ENCODE measurements at places on chromosomes 5 and 9.

DNA sequence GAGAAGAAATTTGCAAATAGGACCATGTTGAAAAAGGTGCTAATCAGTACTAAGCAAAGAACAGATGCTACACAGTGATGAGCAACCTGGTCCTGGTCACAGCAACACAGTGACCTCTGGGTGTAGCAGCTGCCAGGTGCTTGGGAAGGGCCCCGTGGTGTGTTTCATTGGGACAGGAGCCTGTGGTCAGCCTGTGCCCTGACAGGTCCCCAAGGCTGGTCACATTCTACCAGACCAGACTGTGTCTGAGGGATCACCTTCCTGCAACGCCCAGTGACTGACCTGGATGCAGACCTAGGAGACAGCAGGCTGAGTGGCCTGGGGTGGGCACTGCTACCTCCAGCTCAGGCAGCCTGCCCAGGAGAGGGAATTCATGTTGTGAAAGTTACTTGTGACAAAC, 54.8 kb upstream of the FAM120AOS start:
- DNase-seq, result no peak

GRCh38 chr5:171115519-171115918, 193.5 kb upstream of the TLX3 start:
- DNase-seq, result no peak

DNA sequence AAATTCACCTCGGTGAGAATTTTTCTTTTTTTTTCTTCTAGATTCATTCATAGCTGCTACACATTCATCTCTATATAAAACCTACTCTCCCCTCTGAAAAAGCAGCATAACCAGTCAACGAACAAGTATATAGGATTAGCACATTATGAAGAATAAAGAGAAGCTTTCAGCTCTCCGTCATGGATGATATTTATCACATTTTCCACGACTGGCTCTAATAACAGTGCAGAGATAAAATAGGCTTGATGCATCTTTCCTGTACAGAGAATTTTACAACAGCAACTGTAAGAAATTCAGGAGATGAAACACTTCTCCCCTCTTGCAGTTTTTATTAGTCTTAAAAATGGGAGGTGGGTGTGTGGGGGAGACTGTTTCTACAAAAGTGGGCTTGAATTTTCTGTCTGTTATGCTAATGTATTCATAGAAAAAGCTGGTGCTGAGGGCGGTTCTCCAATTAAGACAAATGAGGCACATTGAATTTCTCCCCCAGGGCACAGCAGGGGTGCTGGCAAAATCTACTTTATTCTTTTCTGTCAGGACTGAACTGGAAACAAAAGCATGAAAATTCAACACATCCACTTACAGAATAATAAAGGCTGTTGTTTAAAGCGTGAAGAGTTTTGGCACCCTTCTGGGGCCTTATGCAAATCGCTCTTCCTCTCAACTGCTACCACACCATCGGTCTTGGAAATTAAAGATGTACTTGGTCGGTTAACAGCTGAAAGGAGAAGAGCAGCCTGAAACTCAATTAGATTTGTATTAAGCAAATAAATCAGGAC, 233.9 kb upstream of the ZNF608 start:
- DNase-seq, result peak; percentile 75

- no peak for DNase-seq
Measured at GRCh38 chr5:102591650-102592049, 92.8 kb upstream of the SLCO6A1 start.

DNA sequence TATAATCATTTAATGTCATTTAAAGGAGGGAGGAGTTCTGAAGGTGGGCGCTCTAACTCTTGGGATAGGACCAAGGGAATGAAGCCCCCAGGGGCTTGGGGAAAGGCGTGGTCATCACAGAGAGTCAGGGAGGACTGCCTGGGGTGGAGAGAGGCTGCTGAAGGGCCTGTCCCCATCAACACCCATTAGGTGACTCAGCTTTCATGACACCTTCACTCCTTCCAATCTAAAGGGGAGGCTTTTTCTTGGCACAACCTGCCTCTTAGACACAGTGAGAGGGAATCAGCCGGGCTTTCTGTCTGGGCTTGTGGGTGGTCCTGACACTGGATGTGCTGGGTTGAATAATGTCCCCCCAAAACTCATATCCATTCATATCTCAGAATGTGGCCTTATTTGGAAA, 31.4 kb upstream of the ANKRD33B start:
- DNase-seq, result no peak

GRCh38 chr9:698276-698675, 143.2 kb upstream of the DMRT1 start:
- no peak for DNase-seq

DNA sequence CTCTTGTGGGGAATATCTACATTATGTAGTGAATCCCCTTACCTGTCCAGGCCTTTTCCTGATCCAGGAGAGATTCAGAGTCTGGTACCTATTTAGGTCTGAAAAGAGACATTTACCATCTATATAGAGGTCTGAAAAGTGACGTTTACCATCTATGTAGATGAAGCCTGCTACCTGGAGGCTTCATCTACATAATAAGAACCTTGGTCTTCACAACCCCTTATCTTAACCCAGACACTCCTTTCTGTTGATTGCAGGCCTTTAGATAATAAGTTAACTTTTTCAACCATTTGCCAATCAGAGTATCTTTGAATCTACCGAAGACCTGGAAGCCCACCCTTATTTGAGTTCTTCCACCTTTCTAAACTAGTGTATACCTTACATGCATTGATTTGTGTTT, 113.0 kb upstream of the DMRT1 start:
- no peak for DNase-seq

GRCh38 chr5:157160001-157160400, 6.1 kb downstream of the GARIN3 start:
- DNase-seq, result no peak

- DNase-seq, result no peak
Measured at GRCh38 chr9:112338561-112338960, 5.1 kb upstream of the PTBP3 start.

GRCh38 chr5:88792144-88792840, 90.7 kb downstream of the MEF2C start:
- no peak for DNase-seq

GRCh38 chr9:3458806-3459475, 66.9 kb downstream of the RFX3 start:
- DNase-seq, result no peak

DNA sequence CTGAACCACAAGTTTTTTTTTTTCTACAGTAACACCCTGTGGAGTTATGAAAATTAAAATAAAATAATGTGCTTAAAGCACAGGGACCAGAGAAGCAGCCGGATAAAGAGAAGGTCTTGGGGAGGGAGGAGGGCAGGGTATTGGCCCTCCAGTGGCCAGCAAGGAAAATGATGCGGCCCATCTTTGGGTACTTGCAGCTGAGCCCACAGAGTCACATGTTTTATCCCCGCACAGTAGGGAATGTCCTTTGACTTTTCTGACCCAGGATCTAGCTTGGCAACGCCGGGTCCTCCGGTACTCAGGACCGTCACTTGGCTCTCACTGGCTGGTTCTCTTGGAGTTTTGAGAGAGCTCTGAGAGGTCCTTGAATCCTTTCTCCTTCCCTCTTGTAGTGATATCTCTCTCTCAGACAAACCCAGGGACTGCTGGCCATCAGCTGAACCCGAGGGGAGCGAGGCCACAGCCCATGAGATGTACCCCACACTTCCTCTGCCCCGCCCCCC, 35.3 kb upstream of the HSPA9 start:
- DNase-seq, result peak; percentile 50

DNA sequence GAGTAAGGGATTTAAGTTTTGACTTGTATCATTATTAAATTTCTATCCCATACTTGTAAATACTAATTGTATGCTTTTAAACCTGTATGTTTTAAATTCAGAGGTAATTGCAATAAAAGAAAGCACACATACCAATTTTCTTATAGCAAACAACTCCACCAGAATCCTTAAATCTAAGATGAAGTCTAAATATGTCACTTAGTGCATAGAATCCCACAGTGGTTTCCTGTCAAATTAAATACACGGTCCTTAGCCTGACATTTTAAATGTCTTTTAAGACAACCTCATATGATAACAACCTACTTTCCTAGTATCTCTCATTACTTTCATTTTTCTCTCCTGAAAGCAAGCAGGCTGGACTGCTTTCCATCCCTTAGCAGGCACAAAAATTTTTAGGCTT, 52.0 kb downstream of the JMY start:
- no peak for DNase-seq

DNA sequence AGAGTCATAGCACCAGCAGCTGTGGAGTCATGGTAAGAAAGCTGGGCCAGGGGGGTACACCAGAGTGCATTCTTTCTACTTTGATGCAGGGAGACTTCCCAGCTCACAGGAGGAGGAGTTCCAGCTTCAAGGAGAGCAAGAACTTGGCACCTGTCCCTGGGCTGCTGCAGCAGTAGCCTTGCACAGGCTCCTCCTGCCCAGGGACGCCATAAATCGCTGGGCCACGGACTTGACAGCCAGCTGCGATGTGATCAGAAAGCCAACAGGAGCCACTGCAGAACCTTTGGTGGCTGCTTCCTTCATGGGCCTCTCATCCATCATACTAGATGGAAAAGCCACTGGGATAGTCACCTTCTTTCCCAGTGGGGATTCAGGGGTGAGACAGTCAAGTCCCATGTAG, 234.7 kb downstream of the NMUR2 start:
- DNase-seq, result peak; percentile 3

DNA sequence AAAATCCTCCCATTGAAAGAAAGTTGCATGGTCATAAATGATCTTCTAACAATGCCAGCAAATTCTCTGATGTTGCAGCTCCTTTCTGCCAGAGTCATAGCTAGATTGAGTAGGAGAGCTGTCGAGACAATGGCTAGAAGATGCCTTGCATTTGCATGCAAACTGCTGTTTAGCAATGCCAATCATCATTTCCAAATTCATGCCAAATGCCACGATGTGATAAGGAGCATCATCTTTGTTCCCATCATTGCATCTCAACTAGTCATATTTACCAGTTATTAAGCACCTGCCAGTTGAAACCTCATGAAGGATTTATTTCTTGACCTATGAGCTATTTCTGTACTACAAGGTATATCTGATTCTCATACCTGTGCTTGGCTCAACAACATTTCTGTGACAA, 246.4 kb upstream of the PIK3R1 start:
- no peak for DNase-seq

DNA sequence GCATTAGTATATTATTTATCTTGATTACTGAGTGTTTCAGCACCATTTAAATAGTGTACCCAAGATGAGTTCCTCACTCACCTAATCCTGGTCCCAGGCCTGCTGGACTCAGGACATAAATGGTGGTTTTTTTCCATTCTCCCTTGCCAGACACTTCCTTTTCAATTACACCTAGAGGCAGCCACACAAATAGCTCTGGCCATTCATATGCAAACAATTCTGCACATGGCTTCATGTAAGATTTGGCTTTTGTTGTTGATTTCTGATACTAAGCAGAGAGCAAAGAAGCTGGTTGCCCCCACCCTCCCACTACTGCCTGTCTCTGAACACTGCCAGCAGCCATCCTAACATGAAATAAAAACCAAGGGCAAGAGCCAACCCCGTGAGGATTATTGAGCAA, 180.4 kb downstream of the SEMA5A start:
- DNase-seq, result peak; percentile 34

DNA sequence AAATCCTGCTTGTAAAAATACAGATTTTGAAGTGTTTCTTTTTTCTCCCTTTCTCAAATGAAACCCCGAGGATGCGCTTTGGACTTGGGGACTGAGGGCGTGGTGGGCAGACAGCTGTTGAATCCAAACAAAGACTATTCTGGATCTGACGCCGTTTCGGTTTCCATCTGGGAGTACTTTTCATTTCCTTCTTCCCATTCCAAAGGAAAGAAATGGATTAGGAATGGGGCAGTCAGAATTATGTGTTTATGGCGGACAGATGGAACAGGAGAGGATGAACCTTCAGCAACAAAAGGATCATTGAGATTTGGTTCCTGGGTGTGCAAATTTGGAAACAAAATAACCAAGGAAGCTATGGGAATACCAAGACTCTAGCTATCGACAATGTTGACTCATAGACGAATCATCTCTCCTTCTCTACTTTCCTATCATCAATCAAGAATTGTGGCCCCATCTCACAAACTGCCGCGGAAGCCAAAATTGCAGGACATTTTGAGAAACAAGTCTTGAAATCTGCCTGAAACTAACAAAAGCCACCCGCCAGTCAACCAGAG, 300.6 kb downstream of the PARP8 start:
- peak; percentile 32 for DNase-seq

DNA sequence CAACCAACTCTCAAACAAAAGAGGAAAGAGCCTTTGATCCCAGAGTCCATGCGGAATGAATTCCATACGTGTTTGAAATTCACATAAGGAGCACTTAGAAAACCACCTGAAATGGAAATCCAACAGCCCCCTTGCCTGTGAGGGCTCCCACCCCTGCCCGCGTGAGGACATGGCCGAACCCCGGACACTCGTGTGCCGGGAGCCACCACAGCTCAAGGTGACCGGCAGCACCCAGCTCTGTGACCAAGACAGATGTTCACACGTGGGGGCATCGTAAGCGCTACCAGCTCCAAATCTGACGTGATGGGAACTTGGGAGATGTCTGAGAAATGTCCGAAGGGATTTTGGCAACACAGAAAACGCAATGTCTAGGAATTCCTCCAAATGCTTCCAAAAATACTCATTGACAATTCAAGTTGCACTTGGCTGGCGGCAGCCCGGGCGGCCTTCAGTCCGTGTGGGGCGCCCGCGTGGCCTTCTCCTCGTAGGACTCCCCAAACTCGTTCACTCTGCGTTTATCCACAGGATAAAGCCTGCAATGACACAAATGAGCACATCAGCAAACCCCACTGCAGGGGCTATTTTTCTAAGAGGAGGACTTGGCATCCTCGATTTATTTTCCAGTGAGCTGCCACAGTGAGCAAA, 23.2 kb upstream of the TERT start:
- no peak for DNase-seq

DNA sequence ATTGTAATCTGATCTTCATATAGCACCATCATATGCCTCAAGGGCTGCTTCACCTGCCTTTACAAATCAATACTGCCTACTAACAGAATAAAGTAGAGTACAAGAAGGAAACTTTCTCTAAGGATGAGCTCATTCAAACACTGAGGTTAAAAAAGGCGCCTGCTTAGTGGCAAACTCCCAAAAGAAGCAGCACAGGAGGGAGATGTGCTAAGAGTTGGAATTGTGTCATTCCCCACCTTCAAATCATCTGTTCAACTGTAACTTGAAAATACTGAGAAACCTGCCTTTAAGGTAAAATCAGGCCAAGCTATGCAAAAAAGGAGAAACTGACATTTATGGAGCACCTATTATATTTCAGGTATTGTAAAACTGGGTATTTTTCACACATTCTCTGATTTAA, 560.6 kb downstream of the PTPRD start:
- DNase-seq, result no peak

GRCh38 chr9:85895685-85896084, 45.3 kb upstream of the NAA35 start:
- no peak for DNase-seq

- DNase-seq, result no peak
Measured at GRCh38 chr9:121451586-121451985, 48.1 kb downstream of the GGTA1 start.

GRCh38 chr5:78661691-78662090, 13.1 kb upstream of the LHFPL2 start:
- DNase-seq, result no peak

GRCh38 chr9:312596-313320, 98.1 kb downstream of the DOCK8 start:
- no peak for DNase-seq

- no peak for DNase-seq
Measured at GRCh38 chr5:1673042-1673677, 126.5 kb downstream of the MRPL36 start.

GRCh38 chr9:35697486-35697885, 7.8 kb upstream of the TPM2 start:
- no peak for DNase-seq
